Stimulated activated naive CD4-positive, alpha-beta T cell (primary cell): ENCODE measurements at places on chromosomes 11 and 22.

DNA sequence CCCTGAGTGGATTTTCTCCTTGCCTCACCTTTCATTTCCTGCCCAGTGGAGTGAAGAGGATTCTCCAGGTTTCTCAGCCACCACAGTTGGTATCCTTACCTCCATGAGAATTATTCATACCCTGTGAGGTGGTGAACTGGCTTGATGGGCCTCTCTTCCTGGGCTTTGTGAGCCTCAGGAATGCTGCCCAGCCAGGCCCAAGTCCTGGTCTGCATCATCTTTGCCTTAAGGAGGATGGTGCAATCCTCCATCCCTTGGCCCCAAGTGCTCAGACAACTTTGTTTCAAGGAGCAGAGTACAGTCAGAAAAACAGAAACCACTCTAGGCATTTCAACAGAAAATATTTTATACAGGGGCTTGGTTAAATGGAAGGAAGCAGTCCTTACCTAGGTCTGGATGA lies 114.2 kb upstream of the CADM1 start:
- no peak for DNase-seq

DNA sequence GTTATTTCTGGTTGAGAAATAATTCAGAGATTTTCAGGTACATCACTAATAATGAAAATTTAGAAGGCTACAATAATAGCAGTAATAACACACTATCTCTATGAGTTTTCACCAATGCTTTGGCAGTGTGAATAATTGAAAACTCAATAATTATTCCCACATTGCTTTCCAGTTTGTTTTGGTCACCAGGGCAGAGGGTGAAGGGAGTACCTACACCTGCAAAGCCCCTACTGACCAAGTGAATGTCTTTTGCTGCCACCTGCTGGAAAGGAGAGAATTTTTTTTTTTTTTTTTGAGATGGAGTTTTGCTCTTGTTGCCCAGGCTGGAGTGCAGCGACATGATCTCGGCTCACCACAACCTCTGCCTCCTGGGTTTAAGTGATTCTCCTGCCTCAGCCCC lies 3.2 kb downstream of the NELL1 start:
- DNase-seq, result no peak

GRCh38 chr11:57499413-57499982 lies 16.0 kb downstream of the SLC43A1 start:
- DNase-seq, result no peak

DNA sequence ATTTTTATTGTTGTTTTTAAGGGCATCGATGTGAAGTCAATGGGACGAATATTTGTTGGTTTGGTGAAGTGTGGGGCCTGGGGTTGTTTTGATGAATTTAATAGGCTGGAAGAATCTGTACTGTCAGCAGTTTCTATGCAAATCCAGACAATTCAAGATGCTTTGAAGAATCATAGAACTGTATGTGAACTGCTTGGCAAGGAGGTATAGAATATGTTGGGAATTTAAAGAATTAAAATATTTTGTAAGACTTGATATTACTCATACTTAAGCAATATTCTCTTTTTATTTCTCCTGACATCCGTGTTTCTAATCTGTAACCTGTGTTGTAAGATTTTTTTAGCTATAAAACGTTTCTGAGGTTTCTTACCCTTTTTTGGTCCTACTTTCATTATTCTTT lies 61.6 kb downstream of the DYNC2H1 start:
- DNase-seq, result no peak

DNA sequence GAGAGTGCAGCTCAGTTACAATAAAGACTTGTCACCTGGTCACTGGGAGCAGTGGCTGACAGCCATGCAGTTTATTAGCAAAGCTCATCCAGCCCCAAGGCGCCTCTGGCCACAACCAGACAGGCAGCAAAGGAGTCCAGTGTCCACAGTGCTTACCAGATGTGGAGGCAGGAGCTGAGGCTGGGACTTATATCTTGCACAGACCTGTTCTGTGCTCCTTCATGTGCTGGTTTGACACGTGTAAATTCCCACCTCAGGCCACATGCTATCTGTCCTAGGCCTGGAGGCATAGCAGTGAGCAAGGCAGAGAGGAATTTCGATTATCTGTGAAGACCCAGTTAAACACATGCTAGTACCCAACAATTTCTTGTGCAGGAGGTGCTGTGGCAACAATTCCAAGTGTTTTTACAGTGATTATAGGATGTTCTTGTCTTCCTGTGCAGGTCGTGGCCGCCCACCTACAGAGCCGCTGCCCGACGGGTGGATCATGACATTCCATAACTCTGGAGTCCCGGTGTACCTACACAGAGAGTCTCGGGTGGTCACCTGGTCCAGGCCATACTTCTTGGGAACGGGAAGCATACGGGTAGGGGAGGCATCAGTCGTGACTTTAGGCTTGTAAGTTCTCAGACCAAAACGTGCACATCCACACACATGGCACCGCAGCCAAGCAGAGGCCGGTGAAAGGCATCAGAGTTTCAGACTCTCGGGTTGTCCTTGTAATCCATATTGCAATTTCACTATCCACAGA lies 9.4 kb downstream of the DGCR8 start:
- DNase-seq, result no peak

GRCh38 chr11:56545531-56545930 lies 2.5 kb upstream of the OR5M11 start:
- no peak for DNase-seq

DNA sequence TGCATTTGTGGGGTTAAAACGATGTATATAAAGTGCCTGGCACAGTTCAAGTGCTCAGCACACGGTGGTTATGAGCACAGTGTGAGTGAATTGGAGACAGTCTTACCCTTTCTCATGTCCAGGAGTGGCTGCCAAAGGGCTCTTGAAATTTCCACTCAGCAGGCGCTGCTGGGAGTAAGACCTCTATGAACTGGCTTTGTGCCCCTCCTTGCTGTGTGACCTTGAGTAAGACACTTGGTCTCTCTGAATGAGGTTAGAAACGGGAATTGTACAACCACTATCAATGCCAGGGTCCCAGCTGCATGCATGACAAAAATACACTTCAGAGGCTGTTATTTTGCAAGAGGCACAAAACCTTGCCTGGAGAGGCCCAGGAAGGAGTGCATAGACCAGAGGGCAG lies 86.6 kb downstream of the TSPAN18 start:
- no peak for DNase-seq

DNA sequence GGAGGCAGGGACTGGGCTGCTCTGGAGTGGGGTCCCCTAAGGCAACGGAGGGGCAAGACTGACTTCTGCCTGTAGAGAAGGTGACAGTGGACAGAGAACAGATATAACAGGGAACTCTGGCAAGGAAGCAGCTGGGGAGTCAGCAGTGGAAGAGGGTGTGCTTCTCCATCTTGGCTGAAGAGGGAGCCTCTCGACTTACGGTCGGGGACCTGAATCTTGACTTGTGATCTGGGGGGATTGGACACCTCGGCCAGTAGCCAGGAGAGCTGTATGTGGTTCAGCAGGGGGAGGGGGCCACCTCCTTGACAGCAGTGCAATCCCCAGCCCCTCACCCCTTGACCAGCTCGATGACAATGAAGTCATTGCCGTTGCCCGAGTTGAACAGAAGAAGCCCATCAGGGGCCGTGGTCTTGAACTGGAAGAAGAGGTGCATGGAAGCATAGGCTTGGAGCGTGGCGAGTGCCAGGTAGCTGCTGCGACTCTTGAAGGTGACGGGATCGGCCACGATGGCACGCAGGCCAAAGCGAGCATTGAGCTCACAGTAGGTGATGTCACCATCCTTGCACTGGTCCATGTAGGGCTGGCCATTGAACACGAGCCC lies 60.0 kb downstream of the SLC22A12 start:
- no peak for DNase-seq

DNA sequence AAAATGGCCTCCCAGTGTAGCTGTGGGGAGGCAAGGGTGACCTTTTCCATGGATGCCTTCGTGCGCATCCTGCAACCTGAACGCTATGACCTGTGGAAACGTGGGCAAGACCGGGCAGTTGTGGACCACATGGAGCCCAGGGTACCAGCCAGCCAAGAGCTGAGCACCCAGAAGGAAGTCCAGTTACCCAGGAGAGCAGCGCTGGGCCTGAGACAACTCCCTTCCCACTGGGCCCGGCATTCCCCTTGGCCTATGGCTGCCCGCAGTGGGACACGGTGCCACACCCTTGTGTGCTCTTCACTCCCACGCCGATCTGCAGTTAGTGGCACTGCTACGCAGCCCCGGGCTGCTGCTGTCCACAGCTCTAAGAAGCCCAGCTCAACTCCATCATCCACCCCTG lies 24.8 kb downstream of the KDM4D start:
- DNase-seq, result no peak

- DNase-seq, result no peak
Measured at GRCh38 chr22:47476231-47476630, 713.8 kb downstream of the TBC1D22A start.

DNA sequence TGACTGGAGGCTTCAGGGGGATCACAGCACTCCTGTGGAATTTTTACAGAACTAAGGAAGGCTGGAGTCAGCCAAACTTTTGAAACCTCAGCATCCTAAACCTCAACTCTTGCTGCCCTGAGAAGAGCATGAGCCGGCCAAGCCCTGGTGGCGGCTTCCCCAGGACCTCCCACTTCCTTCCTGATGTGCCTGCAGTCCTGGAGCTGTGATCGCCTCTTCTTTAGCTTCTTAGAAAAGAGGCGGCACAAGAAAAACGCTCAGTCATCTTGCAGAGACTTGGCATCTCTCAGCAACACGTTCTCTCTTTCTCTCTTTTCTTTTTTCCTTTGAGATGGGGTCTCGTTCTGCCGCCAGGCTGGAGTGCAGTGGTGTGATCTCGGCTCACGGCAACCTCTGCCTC lies 40.4 kb upstream of the AMPD3 start:
- DNase-seq, result no peak

GRCh38 chr22:42611051-42611450 lies 3.6 kb downstream of the POLDIP3 start:
- no peak for DNase-seq

- DNase-seq, result no peak
Measured at GRCh38 chr11:102208835-102209234, 98.6 kb downstream of the YAP1 start.
